CD4-positive, alpha-beta T cell treated with Interleukin-1 beta for 1 hour (primary cell): ENCODE measurements at places on chromosomes 12 and 14.

DNA sequence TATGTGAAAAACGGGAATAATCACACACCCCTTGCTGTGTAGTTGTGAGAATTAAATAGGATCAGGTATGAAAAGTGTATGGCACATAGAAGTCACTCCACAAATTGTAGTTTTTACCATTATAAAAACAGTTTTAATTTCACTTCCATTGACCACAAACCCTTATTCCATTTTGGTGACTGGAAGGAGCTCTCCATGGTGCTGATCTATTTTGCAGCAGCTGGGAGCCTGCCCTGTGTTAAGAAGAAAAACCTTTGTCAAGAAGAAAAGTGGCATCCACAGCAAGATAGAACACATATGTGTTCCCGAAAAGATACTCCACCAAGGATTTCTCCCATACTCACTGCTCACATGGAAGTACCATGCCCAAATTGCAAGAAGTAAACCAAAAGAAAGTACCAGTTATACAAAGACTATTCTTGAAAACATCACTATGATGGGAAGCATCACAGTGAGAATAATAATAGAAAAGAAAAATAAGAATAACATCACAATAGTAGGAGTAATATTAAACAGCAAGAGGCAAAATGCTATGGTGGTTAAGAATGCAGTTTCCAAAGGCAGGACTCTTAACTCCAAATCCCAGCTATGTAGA, 58.7 kb downstream of the TUNAR start:
- no peak for DNase-seq

GRCh38 chr14:103315351-103315911, 18.6 kb upstream of the EIF5 start:
- no peak for DNase-seq

- DNase-seq: peak; percentile 68
Observed at GRCh38 chr14:90384543-90384911, 12.3 kb upstream of the CALM1 start.

DNA sequence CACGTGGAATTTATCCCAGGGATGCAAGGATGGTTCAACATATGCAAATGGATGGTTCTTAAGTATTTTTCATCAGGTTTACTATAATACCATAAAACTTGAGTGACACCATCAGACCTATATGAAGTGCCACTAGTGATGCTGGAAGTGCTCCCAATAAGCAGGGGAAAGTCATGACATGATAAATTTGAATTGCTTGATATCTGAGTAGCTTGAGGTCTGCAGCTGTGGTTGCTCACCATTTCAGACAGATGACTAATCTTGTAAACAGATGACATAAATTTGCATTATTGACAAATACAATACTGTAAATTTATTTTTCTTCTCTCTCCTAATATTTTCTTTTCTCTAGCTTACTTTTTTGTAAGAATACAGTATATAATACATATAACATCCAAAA, 13.7 kb upstream of the PRPF39 start:
- DNase-seq: no peak

GRCh38 chr14:91987192-91987591, 39.7 kb upstream of the FBLN5 start:
- no peak for DNase-seq

- DNase-seq: no peak
Observed at GRCh38 chr12:28998662-28999120, 150.4 kb upstream of the FAR2 start.

DNA sequence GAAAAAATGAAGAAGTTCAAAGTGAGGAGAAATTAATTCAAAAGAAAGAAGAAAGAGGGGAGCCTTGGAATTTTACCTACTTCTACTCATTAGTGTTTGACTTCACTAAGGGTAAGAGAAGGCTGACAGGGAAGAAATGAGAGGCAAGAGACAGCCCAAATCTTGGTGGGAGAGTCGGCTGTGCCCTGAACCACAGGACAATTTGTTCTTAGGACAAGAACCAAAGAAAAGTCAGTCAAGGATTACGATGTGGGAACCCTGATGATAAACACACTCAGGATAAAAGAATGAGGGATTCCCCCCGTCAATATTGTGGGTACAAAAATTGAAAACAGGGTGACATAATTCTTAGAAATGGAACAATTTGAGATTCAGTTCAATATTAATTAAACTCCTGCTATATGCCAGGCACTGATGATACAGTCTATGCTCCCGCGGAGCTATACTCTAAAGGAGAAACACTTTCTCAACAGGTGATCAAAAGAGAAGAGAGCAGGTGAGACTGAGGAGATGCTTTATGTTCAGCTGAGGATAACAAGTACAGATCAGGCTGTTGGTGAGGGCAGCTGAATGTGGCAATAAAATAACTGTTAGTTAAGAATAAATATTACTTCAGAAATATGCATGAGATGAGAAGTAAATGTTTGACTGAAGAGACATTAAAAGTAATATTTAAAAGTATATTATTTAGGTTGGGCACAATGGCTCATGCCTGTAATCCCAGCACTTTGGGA, 175.4 kb downstream of the SLC25A21 start:
- DNase-seq: no peak

DNA sequence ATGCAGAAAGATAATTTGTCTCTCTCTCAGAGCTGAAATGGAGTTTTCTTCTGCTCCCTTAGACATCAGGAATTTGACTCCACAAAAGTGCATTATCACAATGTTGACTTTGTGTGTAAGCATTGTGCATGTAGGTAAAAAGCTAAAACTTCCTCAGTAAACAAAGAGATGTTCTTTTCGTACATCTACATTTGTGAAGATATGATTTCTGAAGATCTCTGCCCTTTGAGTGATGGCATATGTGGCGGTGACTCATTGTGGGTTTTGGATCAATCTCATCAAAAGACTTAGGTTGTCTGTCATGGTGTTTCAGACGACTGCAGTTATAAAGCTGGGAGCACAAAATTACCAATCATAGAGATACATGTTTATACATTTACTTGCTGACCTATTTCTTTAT, 411.4 kb upstream of the LMO3 start:
- DNase-seq: no peak

GRCh38 chr12:95731519-95731958, 59.0 kb downstream of the NTN4 start:
- DNase-seq: no peak

DNA sequence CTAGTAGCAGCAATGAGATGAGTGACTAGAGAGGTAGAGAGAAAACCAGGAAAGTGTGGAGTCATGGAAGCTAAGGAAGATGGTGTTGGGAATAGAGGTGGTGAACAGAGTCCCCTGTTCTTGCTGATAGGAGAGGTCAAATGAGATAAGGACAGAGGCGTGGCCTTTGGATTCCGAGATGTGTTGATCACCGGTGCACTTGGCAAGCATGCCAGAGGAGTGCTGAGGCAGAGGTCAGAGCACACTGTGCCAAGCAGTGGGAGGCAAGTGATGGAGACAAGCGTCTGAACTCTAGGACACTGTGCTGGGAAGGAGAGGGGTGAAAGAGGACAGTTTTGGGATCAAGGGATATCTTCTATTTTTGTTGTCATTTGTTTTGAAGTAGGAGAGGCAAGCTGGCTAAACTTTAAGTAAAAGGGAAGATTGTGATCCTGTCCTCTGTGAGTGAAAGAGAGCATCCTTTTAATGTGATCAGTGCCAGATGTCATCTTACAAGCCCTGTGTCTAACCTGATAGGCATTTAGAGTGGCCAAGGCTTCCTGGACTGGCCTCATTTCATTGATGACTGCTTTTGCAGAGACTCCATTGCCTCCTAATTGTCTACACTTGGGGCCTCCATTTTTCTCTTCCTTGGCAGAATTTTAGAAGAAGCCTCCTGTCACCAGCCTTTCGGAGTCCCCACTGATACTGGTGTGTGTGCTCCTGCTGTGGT, 336.4 kb downstream of the CACNA1C start:
- DNase-seq: no peak

GRCh38 chr12:54337280-54337842, 12.4 kb downstream of the COPZ1 start:
- DNase-seq: no peak

DNA sequence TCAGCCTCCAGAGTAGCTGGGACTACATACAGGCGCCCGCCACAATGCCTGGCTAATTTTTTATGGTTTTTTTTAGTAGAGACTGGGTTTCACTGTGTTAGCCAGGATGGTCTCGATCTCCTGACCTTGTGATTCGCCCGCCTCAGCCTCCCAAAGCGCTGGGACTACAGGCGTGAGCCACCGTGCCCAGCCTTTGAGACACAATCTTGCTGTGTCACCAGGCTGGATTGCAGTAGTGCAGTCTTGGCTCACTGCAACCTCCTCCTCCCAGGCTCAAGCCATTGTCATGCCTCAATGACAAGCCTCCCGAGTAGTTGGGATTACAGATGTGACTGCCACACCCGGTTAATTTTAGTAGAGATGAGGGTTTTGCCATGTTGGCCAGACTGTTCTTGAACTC, 21.3 kb upstream of the STRN3 start:
- DNase-seq: no peak

- DNase-seq: peak; percentile 78
Observed at GRCh38 chr12:113048716-113049127, 7.8 kb upstream of the DTX1 start.

- DNase-seq: no peak
Observed at GRCh38 chr12:69972136-69972535, 147.1 kb downstream of the MYRFL start.

DNA sequence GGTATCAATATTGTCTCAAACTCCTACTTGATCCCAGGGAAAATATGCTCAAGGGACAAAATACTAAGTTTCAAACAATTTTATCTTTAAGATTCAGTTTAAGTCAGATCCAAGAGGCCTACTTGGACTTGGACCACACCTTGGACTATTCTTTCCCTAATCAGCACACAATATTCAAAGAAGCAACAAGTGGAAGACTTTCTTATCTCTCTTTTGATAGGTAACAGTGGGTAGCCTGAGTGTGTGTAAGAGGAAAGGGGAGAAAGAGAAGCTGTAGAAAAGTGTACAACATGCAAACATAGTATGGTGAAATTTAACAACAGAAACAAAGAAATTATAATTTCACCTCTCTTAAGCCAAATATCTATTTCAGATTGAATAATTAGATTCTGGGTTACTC, 6.5 kb downstream of the CERS5 start:
- no peak for DNase-seq

- no peak for DNase-seq
Observed at GRCh38 chr14:74414403-74415114, 11.5 kb downstream of the SYNDIG1L start.

GRCh38 chr12:110741341-110742095, 1.2 kb downstream of the PPP1CC start:
- peak; percentile 28 for DNase-seq

- DNase-seq: no peak
Observed at GRCh38 chr12:116612436-116612835, 53.3 kb downstream of the MAP1LC3B2 start.

DNA sequence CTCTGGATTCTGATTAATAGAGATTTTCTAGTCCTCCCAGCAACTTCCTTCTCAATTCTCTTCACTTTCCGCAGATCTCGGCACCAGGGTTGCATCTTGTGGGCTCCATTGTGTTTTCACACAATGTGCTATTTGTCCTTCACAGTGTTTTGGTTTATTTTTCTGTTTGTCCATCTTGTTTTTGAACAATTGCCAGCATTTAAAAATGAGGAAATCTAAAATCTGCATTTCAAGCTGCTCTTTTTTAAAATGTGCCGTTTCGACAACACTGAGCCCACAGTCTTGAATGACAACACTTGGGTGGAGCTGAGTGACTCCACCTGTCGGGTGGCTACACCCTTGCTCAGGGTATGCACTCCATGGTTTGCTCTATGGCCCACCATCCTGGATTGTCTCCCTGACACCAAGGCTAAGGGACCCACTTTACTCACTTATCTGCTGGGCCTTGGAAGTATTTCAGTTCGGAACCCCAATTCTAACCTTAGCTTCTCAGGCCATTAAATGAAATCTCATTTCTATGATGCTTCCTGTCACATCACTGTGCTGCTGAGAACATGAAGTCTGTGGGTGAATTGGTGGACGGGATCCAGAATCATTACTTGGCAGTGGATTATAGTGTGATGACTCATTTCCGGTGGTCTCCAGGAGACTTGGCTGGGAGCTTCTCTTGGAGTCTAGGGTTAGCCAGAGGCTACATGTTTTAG, 3.4 kb upstream of the MYRFL start:
- DNase-seq: no peak

GRCh38 chr12:103780992-103781391, 60.0 kb downstream of the NT5DC3 start:
- no peak for DNase-seq

GRCh38 chr12:72346363-72346944, 74.3 kb downstream of the TRHDE start:
- peak; percentile 1 for DNase-seq

- peak; percentile 97 for DNase-seq
Observed at GRCh38 chr12:12725086-12725955, 8.2 kb downstream of the CDKN1B start.

DNA sequence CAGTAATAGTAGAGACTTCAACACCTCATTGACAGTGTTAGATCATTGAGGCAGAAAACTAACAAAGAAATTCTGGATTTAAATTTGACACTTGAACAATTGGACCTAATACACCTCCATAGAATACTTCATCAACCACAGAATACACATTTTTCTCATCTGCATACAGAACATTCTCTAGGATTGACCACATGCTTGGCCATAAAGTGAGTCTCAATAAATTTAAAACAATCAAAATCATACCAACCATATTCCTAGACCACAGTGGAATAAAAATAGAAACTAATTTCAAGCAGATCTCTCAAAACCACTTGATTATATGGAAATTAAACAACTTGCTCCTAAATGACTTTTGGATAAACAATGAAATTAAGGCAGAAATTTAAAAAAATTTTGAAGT, 82.3 kb downstream of the SLC38A4 start:
- no peak for DNase-seq

DNA sequence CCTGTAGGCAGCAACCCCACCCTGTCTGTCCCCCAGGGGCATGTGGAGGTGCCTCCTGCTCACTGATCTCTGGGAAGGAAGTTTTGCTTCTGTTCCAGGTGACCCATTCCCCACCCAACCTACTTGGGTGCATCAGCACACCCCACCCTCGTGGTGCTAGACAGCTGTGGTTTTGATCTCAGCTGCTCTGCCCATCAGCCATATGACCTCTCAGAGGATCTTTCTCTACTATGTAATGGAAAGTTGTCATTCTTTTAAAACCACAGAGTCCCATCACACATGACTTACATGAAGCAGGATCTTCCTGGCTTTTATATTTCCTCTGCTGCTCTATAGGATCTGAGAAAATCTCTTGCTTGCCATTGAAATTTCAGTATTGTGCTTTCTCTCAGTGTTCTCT, 13.5 kb upstream of the KRT82 start:
- no peak for DNase-seq

DNA sequence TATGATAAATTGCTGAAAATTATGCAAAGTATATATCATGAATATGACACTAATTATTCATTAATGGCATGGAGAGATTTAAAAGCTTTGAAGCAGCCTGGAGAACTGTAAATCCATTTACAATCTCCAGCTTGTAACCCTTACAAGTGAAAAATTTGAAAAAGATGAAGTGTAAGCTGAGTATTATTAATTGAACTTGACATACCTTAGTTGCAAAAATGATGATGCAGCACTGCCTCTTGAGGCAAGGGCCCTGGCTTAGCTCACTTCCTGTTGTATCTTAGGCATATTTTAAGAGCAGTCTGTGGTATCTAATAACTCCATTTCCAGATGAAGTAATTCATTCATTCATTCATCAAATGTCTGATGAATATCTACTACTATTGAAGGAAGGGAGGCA, 158.6 kb downstream of the ANO4 start:
- no peak for DNase-seq
